ENCODE measurements at places on chromosomes 6 and 20.
A peak's percentile ranks its signal among the peaks of the same experiment; 100 is the strongest.

- no peak for DNase-seq
Measured at GRCh38 chr20:1535420-1536175, 21.9 kb downstream of the SIRPD start.

- no peak for DNase-seq
Measured at GRCh38 chr6:83509441-83509840, 2.9 kb upstream of the PRSS35 start.

DNA sequence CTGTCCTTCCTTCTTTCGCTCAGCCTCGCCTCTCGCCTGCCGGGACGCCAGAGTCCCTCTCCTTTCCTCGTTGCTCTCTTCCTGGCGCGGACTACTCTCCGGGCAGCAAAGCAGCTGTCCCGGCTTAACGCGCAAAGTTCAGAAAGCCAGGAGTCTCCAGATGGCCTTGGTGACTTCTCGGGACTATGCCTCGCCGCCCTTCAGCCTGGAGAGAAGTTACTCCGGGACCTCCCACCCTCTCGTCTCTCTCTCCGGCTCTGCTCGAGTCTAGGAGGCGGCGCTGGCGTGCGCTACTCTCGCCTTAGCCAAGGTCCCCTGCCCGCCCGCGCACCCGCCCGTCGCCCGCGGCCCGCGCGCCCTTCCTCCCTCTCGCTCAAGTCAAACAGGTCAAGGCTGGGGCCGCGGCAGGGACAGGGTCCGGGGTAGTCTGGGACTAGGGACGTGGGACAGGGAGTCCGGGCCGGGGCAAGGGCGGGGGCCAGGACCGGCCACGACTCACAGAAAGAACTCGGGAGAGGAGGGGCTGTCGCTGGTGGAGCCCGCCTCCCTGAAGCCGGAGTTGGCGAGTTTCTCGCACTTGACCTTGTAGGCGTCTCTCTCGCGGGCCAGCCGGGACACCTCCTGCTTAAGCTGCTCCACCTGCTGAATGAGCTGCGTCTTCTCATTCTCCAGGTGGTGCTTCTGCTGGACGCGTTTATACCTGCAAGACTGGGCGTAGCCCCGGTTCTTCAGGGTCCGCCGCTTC is 1.5 kb downstream of the MAFB start:
- peak; percentile 33 for DNase-seq

- no peak for DNase-seq
Measured at GRCh38 chr20:34720266-34720665, 16.1 kb downstream of the TP53INP2 start.

- DNase-seq, result no peak
Measured at GRCh38 chr6:145051661-145052060, 683.7 kb downstream of the EPM2A start.

- no peak for DNase-seq
Measured at GRCh38 chr20:61967300-61967699, 98.4 kb downstream of the TAF4 start.

- no peak for DNase-seq
Measured at GRCh38 chr6:18742406-18742805, 355.3 kb downstream of the RNF144B start.
